ENCODE measurements at places on chromosomes 11 and 22.

DNA sequence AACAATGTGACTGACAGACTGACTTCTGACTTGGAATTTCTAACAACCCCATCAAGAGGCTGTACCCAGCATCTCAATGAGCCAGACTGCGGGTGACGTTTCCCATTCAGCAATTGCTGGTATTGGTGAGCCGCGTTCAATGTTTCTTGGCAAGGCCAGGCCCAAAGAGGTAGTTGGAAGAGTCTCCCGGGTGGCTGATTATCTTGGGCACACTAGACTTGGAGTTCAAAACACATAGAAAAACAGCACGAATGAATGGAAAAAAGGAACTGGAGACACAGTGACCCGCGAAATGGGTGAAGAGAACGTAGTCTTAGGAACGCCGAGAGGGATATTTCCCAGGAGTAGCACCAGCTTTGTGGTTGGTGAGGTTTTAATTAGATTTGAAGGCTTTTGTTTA lies 115.7 kb downstream of the RPS6KA4 start:
- DNase-seq, result no peak

DNA sequence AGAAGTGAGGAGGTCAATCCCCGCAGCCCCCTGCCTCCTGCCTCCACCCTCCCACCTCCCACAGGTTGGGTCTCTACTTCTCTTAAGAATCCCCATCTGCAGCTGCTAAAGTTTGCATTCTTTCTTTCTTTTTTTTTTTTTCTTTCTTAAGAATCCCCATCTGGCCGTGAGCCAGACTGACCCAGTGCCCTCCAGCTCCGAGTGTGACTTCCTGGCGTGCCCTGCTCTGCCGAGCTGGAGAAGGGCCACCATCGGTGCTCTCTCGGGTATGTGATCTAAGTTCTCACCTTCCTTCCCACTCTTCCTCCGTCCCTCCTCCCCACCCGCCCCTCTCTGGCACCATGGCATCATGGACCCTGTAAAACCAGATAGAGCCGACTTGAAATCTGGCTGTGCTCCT lies 66.7 kb upstream of the LMO1 start:
- no peak for DNase-seq

GRCh38 chr11:130055617-130056016 lies 14.1 kb upstream of the APLP2 start:
- peak; percentile 49 for DNase-seq

DNA sequence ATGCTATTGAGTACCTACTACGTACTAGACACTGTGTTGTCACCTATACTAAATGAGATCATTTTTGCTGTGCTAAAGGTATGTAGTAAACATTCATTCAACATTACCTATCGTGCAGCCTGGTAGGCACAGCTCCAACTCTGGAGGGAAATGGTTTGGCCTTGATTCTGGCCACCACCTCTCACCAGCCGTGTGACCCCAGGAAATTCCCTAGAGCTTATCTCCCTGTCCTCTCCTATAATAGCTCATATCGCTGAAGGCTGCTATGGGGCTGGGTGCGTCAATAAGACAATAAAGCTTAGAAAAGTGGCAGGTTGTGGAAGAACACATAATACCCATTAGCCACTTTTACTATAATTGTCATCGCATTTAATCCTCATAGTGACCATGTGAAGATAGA lies 107.5 kb downstream of the MYO18B start:
- no peak for DNase-seq

DNA sequence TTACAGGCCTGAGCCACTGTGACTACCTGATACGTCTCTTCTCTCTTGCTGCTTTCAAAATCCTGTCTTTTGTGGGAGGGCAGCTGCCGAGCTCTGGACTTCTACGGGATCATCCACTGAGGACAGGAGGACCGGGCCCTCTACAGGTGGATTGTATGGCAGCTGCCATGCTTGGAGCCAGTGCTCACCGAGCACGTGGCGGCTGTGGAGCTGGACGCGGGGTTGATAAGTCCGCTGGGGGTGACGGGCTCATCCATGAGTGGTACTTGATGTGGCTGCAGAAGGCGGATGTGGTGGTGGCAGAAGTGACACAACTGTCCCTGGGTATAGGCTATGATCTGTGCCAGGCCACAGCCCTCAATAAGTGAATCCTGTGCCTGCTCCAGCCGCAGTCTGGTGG lies 1.8 kb upstream of the CYP2D6 start:
- DNase-seq, result no peak

GRCh38 chr11:125381499-125382044 lies 114.5 kb downstream of the FEZ1 start:
- DNase-seq, result no peak

- DNase-seq, result no peak
These were observed 14.8 kb upstream of the MRGPRF start for GRCh38 chr11:69027704-69028372.

GRCh38 chr22:45527456-45527855 lies 24.8 kb downstream of the FBLN1 start:
- DNase-seq, result no peak

- DNase-seq, result no peak
These were observed 86.4 kb downstream of the ISX start for GRCh38 chr22:35152316-35152715.

- DNase-seq, result no peak
These were observed 43.8 kb downstream of the C11orf58 start for GRCh38 chr11:16781936-16782919.

DNA sequence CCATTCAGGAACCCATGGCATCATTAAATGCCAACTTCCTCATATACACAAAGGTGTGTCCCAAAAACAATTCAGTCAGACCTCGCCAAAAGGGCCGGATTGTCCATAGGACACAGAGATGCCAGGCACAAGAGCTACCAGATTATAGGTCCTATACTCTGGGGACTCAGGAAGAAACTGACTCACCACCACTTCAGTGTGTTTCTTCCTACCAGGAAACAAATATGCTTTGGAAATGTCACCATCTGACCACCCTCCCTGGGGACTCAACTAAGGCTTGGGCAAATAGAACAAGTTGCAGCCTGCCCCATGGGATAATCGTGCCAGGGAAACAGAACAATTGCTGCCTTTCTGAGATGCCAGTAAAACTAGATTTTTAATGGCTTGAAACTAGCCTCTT lies 11.7 kb downstream of the POU2AF3 start:
- DNase-seq, result no peak

DNA sequence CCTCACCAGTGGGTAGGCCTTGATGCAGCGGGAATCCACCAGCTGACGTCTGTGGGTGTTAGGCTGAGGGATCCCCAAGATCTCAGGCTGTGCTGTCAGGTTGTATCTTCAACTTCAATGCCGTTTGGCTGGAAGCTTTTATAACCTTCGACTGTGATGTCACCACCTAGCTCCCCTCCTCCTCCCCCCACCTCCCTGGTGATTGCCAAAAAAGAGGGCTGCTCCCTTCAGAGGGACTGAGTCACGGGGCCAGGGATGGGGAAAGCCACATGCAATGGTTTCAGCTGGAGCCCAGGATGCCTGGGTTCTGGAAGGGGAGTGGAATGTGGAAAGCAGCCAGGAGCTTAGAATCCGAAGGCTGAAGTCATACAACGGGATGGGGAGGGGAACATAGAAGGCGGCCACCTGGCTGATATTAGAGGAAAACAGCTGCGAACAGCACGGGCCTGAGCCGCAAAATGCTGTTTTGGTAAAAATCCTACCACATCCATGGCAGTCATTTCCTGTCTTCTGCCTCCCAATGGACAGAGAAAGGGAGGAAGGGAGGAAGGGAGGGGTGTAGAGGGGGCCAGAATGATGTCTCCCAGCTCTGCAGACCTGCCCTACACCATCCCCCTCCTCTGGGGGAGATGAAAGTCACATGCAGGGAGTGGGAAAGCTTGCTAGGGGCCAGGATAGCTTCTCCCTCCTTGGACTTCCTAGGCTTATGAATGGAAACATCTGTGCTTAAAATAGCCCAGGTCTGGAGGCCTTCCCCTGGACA lies at the start of gene LRRN4CL:
TSS of gene LRRN4CL (minus strand) at position 110 of the 763 bp plus-strand sequence. CDS start 1,022 bp downstream, outside the sequence.
- DNase-seq, result peak; percentile 88

DNA sequence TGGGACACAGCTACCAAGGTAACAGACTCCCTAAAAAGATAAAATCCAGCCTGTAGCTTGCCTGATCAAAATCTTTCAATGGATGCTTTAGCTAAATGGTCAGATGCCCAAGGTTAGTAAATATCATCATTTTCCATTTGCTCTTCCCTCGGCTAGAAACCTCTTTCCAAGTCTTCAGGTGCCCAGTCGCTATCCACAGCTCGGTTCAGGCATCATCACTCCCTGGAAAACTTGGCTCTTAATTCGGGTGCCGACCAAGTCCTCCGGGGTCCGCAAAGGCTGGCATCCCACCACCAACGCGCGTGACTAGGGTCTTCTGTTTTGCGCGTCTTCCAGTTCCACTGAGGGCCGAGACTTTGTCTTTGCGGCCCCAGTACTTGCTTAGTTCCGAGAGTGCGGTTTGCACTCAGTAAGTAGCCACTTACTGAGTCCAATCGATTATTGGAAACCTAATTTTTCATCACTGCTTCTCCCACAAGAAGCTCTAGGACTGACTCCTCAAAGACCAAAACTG lies 44.3 kb downstream of the OR4D9 start:
- no peak for DNase-seq

DNA sequence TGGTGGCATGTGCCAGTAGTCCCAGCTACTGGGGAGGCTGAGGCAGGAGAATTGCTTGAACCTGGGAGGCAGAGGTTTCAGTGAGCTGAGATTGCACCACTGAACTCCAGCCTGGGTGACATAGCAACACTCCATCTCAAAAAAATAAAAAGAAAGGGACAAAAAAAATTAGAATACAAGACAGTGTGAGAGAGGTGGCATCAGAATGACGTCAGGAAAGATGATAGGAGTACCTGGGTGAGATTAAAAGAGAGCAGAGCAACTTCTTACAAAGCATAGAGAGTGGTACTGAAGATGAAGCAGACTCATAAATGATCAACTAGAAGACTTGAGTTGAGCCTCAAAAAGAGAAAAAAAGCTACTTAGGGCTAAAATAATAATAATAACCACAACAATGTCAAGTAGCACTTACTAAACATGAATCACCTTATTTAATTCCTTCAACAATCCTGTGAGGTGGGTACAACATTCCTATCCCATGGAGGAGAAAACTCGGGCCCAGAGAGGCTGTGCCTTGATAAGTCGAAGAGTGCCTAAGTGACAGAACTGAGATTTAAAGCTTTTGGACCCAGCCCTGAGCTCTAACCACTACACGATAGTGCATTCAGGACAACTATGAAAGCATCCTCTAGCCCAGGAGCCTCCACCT lies 5.2 kb upstream of the SLN start:
- peak; percentile 70 for DNase-seq

- no peak for DNase-seq
These were observed 6.8 kb upstream of the HEPACAM start for GRCh38 chr11:124942466-124943253.

DNA sequence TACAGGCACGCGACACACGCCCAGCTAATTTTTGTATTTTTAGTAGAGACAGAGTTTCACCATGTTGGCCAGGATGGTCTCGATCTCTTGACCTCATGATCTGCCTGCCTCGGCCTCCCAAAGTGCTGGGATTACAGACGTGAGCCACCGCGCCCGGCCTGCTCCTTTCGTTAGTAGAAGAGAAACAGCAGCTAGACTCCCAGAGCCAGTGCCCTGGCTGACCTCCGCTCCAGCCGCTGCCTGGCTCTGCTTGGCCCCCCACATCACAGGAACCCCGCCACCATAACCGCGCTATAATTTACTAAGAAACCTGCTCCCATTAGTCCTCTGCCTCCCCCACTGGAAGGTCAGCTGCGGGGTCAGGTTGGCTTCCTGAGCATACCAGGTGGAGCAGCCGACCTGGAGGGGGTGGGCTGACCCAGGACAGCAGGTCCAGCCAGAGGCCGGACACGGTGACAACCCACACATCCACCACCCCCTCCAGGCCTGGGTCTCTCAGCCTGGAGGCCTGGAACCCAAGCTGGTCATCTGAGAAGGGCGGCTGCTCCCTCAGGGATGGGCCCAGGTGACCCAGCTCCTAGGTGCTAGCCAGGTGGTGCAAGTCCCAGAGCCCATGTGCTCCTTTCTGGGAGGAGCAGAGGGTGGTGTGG lies 7.5 kb upstream of the POLDIP3 start:
- no peak for DNase-seq

GRCh38 chr11:65321828-65322485 lies 7.3 kb downstream of the CDC42EP2 start:
- DNase-seq, result no peak

DNA sequence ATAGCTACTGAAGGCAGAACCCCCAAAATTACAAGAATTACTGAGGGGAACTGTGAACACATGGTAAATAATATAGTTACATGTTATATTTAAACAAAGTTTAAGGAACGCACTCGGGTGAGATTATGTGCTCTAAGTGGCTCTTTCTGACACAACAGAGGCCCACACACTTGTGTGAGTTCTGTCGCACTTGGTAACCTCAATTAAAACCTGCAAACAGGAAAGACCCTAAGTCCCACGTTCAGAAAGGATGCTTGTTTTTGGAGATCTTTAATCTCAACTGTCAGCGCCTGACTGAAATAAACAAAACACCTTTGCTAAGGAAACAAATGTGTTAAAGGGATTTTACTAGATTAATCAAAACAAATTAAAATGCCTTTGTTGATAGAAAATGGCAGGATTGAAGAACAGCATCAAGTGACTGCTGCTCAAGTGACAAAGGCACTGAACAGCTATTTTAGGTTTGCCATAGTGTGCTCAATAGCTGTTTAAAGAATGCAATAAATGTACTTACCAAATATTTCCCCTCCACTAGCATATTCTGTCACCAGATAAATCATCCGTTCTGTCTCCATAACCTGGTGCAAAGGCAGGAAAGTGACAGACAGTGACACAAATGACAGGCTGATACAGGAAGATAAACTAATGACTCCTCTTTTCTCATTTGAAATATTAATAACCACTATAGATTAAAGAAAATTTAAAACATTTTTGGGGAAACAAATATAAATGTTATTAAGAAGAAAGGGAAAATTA lies 116.3 kb upstream of the APOA1 start:
- DNase-seq, result no peak

GRCh38 chr11:91470656-91471055 lies 754.0 kb upstream of the FAT3 start:
- peak; percentile 9 for DNase-seq

DNA sequence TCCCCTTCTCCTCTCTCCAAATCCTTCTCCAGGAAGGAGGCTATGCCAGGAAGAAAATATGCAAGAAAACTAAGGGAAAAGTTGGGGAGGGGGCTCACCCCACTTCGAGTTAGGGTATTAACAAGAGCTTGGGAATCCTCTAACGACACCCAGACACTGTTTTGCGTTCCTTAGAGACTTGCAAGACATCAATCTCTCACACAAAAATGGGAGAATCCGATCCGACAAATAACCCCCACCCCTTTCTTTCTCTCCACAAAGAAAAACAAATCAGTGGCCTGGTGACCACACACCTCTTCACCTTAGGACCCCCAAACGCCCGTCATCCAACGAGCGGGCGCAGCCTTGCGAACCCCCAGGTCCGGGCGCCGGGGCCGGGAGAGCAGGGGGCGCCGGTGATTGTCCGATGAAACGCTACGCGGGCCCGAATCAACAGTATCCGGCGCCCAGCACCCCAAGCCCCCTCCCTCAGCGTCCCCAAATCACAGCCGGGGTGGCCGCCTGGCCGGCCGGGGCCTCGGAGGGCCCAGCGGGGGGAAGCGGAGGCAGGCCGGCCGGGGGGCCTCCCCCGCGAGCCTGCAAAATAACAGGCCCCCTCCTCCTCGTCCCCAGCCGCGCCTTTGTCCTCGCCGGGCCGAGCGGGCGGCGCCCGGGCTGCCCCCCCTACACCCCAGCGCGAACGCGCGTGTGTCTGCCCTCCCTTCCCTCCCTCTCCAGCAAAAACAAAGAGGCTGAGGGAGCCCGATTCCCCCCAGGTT lies 690 bp downstream of the CSNK1E start:
- DNase-seq, result peak; percentile 67

All from fibroblast of skin of back (primary cell).